ENCODE measurements at places on chromosomes 12 and 14. TPM values are rescaled to one million over a fixed set of nuclear protein-coding genes. Genes with fewer than 3 reads are reported as not detected.

- no peak for DNase-seq
Measured at GRCh38 chr12:27901959-27902358, 70.6 kb downstream of the PTHLH start.

- DNase-seq, result no peak
Measured at GRCh38 chr12:18323159-18323558, 61.8 kb downstream of the PIK3C2G start.

The CLEC2B gene
- not detected for total RNA-seq

The CAPZA3 gene
- total RNA-seq, result not detected

The MORN3 gene
- 0.80 TPM for total RNA-seq

The LRP1-AS gene
- not detected for total RNA-seq
